ENCODE measurements at places on chromosomes 7 and 10.

GRCh38 chr7:100372256-100372655 is 1.0 kb upstream of the PILRA start:
- no peak for DNase-seq

DNA sequence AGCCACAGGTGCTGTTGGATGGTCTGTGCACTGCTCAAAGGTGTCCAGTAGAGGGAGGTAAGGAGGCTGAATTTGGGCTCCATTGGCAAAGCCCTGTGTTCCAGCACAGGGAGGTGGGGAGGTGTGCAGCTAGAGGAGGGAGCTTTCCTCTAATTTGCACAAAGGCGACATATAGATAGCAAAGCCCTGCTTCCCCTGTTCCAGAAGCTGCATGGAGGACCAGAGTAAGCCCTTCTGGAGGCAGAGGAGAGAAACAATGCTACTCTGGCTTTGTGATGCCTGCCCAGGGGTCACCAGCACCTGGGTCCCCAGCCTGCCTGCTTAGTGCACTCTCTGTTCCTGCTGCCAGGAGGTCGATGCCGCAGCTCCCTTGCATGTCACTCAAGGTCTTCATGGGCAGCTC is 3.4 kb upstream of the ARHGAP22 start:
- DNase-seq = no peak

GRCh38 chr7:48295296-48295971 is 124.2 kb downstream of the ABCA13 start:
- no peak for DNase-seq

GRCh38 chr10:33117230-33117629 is 159.2 kb upstream of the ITGB1 start:
- DNase-seq = no peak

DNA sequence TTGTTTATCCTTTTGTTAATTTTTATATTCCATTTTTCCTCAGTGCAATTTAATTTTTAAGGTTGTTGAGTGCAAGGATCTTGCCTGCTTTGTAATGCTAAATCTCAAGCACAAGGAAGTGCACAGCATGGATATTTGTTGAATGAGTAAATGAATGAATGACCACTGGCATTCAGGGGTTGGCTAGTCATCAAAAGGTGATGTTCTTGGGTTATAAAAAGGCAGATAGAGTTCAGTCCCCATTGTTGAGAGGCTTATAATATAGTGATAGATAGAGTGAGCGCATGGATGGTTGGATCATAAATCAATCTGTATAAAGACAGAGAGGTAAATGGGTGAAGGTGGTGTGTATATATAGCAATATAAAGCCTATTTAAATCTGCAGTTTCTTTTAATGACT is 193.2 kb upstream of the KLF6 start:
- no peak for DNase-seq

DNA sequence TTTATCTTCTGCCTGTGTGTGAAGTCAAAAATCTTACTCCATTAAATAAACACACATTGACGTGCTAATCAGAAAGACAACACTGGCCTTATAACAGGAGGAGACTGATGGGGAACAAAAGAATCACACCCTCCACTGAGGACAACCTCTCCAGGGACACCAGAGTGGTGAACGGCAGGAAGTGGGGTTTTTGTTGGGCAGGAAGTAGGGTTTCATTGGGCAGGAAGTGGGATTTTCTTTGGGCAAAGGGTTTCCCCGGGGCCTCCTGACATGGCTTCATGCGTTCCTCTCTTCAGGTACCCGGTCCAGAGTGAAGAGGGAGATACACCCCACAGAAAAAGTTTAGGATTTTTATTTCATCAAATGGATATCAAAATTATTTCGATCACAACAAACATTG is 30.6 kb downstream of the ADARB2 start:
- no peak for DNase-seq

DNA sequence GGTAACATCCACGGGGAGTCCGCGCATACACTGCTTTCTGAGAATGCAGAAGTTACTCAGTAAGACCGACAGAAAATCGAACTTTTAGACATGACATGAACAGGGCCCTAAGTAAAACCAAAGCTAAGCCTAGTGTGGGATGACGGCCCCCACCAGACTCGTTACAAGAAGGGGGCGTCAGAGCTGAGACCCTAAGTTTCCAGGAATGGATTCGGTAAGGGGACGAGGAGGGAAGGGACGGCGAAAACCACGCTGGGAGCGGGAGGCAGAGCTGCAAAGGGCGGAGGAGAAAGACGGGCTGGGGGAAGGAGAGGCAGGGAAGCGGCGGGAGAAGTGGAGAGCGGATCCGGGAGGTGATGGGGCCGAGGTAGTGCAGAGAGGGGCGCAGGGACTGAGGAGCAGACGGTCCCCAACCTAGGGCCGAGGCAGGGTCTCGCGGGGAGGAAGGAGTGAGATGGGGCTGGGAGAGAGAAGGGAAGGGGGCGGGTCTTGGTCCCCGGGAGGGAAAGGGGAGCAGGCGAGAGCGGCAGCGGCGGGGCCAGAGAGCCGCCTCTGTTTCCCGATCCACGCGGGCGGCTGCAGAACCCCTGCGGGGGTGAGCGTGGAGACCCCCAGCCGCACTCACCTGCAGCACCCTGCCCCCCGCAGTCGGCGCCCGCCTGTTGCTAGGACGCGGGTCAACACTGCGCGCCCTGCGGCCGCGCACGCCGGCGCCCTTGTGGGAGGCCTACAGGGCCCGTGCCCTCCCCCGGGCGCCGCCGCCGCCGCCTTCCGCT is 513 bp downstream of the ODAD2 start:
- DNase-seq = no peak

All from glomerular endothelial cell (primary cell).